Hematopoietic multipotent progenitor cell treated with erythropoietin and hydrocortisone succinate and interleukin-3 and kit ligand, for 15 days (in vitro differentiated cells): ENCODE measurements at places on chromosomes 2 and 18.
A peak's percentile ranks its signal among the peaks of the same experiment; 100 is the strongest.

- no peak for DNase-seq
Observed at GRCh38 chr18:45724601-45725000, 620 bp downstream of the SLC14A1 start.

- DNase-seq, result no peak
Observed at GRCh38 chr2:54261537-54261936, 5.5 kb upstream of the TSPYL6 start.

GRCh38 chr18:54607213-54608027, 16.4 kb downstream of the DYNAP start:
- DNase-seq, result no peak

DNA sequence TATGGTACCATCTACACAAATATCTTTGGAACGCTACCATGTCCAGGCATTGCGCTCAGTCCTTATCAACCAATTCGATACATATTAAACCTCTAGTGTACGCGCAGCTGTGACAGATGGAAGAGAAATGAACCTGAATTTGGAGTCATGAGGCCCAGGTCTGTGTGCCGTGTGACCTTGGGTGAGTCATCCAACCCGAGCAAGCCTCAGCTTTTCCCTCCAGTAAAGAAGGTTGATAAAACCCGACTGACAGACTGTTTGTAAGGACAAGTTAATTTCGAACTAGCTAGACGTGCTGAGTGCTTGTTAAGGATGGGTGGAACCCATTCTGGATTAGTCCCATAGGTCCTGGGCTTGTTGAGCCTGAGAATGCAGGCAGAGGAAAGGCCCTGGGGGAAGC, 28.2 kb downstream of the GREB1 start:
- DNase-seq, result no peak

- no peak for DNase-seq
Observed at GRCh38 chr18:3873698-3874097, 423.7 kb downstream of the TGIF1 start.

GRCh38 chr2:40150266-40150665, 301.6 kb downstream of the SLC8A1 start:
- DNase-seq, result no peak

GRCh38 chr2:1746174-1747064, 2.1 kb upstream of the PXDN start:
- DNase-seq, result no peak

DNA sequence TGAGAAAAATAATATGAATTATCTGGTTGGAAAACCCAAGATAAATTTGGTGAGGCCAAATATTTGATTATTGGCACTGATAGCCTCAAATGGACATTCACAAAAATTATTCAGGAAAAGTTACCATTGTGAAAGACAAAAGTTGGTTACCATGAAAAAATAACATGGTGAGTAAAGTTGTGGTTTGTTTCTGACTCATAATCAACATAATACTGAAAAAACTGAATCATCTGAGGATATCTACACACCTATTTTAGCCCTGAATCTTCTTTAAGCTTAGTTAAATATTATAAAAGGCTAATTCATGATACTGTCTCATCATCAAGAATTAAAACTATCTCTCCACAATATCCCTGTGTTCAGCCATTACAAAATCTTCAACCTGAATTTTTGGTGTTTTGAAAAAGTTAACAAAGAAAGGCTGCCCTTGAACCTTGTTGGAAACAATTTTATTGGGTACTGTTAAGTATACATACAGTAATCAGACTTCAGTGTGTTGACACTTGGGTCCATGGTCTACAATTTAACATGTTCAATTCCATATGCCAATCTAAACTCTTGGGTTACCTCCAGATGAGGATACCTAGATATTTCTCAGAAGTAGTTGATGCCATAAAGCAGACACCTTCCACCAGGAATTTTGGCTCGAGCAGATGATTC, 607.5 kb upstream of the SLC39A10 start:
- no peak for DNase-seq

GRCh38 chr18:3624935-3625741, 175.2 kb downstream of the TGIF1 start:
- DNase-seq, result peak; percentile 76

DNA sequence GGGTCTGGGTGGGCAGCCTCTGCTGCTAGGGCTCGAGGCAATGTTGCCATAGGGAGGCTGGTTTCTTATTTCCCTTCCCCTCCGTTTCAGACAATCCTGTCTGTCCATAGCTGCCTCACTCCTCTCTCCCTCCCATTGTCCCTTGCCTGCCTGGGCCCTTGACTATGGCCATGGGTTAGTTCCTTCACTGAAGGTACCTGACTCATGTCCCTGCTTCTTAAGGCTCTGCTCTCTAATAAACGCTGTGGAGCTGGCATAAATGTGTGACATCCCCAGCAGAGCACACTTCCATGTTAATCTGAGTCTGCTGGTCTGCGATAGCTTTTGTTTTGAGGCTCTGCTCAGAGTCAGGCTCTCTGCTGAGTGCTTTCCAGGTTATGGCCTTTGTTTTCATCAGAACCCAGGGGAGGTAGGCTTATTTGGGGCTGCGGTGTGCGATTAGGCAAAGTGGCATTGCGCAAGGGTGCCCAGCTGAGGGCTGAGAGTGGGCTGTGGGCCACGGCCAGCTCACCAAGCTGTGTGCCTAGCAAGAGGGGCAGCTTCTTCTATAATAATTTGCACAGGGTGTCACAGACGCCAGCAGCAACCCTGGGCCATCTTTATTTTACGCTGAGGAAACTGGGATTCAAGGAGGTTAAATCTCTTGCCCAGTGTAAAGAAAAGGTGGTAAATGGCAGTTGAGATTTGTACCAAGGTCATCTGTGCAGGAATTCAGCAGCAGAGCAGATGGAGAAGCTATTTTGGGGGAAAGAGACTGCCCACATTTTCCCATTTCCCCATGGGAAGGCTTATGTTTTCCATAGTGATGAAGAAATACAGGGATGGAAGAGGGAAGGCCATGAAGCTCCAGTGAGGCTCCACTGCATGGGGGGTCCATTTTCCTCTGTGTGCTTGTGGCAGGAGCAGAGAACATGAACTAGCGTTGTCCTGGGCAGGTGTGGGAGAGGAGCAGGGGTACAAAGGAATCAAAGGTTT, 25.6 kb downstream of the MRPL33 start:
- no peak for DNase-seq

DNA sequence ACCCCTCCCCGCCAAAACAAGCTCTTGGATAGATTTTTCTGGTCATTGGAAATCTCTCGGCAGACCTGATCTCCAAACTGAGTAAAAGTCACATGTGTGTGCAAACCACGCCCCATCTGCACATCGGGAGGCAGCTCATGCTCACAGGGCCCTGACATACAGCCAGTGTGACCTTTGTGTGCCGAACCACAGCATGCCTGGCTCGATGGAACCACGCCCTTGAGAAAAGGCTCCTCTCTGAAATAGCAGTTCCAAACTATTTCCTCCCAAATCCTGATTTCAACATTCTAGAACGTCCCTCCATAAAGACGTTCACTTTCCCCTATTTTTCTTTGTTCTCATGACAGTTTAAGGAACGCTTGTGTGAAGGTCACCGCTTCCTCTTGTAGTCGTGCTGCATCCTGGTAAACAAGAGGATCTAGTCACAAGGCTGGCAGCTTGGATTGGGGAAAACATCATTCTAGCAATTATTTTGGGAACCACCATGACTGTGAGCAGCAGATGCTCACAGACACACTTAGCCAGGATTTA, 59.3 kb upstream of the MAP4K4 start:
- DNase-seq, result no peak

GRCh38 chr2:143078104-143078503, 51.1 kb upstream of the ARHGAP15 start:
- peak; percentile 3 for DNase-seq

GRCh38 chr18:62925031-62925688, 209.8 kb downstream of the PHLPP1 start:
- DNase-seq, result no peak

- DNase-seq, result peak; percentile 27
Observed at GRCh38 chr18:5296706-5297320, 1.3 kb upstream of the ZBTB14 start.

GRCh38 chr2:64637000-64637635, 16.6 kb downstream of the SERTAD2 start:
- DNase-seq, result no peak

- no peak for DNase-seq
Observed at GRCh38 chr2:119691651-119692245, 12.7 kb downstream of the TMEM177 start.

- DNase-seq, result no peak
Observed at GRCh38 chr2:123695426-123695825, 329.7 kb upstream of the CNTNAP5 start.

DNA sequence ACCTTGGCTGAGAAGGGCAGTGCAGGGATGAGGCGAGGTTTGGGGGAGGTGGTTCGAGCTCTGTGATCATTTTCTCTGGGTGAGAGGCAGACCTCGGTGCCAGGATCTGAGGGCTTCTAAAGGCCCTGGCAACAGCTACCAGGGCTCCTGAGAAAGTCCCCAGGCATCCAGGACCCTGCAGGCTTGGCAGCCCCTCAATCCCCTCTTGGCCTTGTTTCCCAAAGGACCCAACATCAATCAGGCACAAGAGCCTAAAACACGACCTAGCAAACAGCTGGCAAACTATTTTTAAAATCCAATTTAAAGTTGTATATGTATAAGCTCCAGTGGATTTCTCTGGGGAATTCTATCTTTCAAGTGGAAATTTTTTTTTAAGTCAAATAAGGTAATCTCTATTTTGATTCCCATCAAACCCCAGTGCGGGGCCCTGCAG, 15.0 kb upstream of the MAT2A start:
- no peak for DNase-seq

DNA sequence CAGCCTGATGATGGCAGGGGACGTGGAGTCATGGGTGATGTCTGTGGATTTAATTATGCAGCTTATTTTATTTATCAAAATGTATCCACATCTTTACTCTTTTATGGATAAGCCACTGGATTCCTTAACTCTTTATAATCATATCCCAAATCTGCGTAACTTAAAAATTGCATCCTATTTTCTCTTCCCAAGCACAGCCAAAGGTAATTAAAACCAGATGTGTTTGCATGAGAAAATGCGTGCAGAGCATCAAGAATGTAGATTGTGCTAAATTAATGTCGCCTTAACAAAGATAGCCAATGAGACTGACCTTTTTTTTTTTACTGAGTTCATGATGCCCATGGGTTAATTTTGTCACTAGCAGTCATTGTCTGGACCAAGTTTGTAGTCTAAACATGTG, 10.0 kb downstream of the SH3RF3 start:
- no peak for DNase-seq

DNA sequence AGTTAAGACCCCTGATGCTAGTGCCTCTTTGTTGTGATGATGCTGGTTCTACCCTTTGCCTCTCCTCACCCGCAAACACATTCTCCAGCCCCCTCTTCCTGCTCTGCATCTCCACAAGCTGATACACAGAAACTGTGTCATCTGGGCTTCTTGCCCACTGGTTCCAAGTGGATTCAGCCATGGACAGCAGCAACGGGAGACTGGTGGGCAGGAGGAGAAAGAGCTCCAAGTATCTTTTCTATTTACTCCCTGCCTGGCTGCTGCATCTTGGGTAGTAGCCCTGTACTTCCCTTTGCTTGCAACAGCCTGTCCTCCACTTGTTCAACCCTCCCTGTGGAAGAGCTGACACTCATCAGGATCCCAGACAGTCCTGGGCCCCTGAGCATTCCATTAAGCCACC, 655.1 kb upstream of the RAB6C start:
- DNase-seq, result no peak

GRCh38 chr2:11942178-11942569, 195.7 kb downstream of the LPIN1 start:
- no peak for DNase-seq

DNA sequence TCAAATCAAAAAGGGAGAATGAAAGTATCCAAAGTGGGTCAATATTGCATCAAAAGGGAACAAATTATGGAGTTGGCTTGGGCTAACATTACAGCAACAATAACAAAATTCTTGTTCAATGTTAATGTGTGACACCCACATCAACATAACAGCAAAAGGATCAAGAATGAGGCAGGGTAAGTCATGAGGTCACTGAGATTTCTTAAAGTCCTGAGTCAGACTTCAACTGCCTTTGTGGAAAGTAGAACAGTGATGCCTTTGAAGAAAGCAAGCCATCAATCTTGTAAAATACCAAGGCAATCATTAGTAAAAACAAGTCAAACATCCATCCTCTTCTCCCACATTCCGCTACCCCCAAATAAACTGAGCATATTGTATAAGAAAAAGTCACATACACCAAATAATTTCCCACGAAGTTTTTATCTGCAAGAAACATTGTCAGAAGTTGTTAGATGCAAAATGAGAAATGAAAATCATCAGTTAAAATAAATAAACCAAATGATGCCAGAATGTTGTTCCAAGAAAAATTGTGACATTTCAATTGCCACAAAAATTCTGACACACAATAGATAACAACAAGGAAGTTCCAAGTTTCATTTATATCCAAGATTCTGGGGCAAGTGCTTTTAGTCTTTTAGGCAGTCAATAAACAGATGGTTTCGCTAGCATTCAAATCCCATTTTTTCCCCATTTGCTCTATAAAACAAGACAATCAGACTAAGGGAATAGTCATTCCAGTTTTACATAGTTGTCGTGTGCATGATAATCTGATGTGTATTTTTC, 216.1 kb upstream of the SETBP1 start:
- no peak for DNase-seq

- DNase-seq, result no peak
Observed at GRCh38 chr2:116718451-116718850, 1096.0 kb upstream of the DDX18 start.

DNA sequence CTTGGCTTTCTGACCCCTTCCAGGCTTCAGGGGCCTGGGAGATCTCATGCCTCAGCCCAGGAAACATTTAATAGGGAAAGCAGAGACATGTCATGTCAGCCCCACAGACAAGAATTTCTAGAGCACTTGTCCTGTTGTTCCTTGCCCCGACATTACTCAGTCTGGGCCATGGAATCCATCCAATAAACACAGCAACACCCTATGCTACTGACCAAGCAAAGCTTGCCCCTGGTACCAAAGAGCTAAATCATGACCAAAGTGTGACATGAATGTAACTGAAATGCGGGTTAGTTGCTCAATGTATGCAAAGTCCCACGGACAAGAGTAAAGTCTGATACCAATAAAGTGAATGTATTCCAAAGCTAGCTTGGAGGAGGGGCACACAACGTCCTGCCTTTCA, 35.1 kb downstream of the EHD3 start:
- no peak for DNase-seq

DNA sequence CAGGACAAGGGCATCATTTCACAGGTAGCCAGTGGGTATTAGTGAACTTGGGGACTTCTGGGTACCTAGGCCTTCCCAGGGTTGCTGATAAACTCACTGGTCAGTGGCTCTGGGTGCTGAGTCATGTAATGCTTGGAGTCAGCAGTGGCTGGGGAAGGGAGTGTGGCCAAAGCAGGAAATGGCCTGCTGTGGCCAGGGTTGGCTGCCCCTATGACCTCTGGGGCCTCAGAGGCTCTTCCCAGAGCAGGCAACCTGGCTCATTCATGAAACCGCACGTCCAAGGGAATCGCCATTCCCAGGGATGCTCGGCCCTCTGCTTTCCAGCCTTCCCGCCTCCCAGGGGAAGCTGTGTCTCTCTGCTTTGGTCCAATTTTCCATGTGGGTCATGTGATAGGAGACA, 294.9 kb downstream of the DYSF start:
- no peak for DNase-seq

- no peak for DNase-seq
Observed at GRCh38 chr2:20985062-20985461, 58.8 kb downstream of the APOB start.

GRCh38 chr2:171669121-171669520, 18.1 kb upstream of the DYNC1I2 start:
- no peak for DNase-seq
